T-helper 22 cell (primary cell): ENCODE measurements at places on chromosomes 4 and X.

GRCh38 chr4:112272292-112272691 is 13.4 kb downstream of the TIFA start:
- no peak for DNase-seq

DNA sequence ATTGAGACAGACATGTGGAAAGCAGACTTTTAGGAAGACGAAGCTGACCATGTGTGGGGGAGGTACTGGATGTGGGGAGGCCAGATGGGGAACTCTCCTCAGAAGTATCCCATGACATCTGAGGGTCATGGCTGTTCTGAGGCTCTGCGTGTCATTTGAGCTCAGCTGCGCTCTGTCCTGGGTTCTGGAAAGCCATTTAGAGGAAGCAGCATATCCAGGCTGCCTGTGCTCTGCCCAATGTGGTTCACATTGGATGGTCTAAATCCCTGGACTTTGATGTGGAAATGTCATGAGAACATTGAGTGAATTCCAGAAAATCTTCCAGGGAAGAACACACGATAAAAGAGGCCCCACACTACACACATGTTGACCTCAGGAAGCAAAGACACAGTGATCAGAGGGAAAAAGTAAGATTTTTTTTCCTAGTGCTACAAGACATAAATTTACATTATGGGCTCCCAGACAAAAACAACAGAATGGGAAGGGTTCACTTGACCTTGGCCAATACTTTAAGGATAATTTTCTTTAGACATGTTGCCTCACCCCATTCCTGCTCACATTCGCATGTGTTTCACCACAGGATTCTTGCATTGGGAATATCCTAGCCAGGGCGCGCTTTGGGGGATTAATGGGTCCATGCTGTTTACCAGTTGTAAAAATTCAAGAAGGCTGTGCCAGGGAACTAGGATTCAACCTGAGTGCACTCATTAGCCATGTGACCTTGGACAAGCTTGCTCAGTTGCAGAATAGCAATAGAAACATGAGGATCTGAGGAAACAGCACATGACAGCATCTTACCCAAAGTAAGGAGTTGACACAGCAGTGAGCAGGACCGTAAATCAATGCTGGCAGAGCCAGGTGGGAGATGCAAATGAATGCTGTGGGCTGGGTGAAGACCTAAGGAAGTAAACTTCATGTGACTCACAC is 73.2 kb upstream of the C1QTNF7 start:
- DNase-seq, result no peak

DNA sequence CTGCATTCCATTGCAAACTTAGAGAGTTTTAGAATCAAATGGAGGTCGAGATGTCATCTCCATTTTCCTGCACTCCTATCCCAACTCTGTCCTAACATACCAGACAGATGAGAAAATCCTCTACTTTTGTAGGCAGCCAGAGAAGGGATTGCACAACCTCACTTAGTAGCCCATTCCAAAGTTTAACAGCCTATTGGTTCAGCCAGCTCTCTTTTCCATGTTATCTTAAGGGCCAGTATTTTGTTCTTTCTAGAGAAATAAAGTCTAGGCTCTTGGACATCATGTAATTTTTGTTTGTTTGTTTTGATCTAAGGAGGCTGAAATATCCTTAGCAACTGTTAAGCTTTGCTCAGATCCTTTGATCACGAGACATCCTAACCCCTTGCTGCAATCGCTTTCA is 173.0 kb downstream of the COX18 start:
- no peak for DNase-seq

GRCh38 chr4:211033-211511 is 86.8 kb downstream of the ZNF718 start:
- no peak for DNase-seq

DNA sequence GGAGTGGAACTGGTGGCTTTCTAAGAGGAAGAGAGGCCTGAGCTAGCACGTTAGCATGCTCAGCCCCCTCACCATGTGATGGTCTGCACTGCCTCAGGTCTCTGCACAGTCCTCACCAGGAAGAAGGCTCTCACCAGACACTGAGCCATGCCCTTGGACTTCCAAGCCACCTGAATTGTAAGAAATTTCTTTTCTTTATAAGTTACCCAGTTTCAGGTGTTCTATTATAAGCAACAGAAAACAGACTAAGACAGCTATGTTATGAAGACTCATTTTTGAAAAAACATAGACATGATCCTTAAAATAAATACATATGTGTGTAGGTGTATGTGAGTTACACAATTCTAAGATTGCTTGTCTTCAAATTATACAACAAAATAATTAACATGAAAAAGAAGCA is 74.7 kb downstream of the CEP44 start:
- DNase-seq, result no peak

GRCh38 chr4:59484944-59485343 is 1715.2 kb upstream of the ADGRL3 start:
- DNase-seq, result no peak

GRCh38 chr4:8242782-8243560 is 26.6 kb upstream of the HTRA3 start:
- DNase-seq, result no peak

GRCh38 chrX:1537031-1537715 is at the start of gene P2RY8:
P2RY8 (minus strand) TSS chrX:1537185; CDS start chrX:1466558, 70,627 bp downstream.
- DNase-seq, result peak; percentile 62

GRCh38 chr4:56703378-56703777 is 22.3 kb upstream of the HOPX start:
- DNase-seq, result no peak

- no peak for DNase-seq
Measured at GRCh38 chr4:28636971-28637370, 1776.3 kb downstream of the STIM2 start.

DNA sequence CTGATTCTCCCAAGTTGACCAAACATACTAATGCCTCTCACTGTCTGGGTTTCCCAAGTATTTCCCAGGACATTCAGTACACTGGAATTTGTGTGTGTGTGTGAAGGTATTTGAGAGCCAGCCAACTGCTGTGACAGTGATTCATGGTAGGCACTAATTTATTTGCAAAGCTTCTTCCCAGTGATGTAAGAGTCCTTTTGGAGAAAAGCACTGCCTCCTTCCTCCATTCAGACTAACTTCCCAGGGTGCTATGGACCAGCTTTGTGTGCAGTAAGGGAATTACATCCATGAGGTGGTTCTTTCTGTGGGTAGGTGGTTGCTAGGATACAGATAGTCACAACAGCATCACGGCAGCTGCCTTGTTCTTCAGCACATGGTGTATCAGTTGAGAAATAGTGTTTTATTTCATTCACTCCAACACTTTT is 8.7 kb downstream of the EGF start:
- DNase-seq, result no peak

- DNase-seq, result no peak
Measured at GRCh38 chr4:87498446-87498900, 30.7 kb downstream of the SPARCL1 start.

GRCh38 chrX:124209792-124210576 is 122.5 kb upstream of the TEX13D start:
- no peak for DNase-seq

DNA sequence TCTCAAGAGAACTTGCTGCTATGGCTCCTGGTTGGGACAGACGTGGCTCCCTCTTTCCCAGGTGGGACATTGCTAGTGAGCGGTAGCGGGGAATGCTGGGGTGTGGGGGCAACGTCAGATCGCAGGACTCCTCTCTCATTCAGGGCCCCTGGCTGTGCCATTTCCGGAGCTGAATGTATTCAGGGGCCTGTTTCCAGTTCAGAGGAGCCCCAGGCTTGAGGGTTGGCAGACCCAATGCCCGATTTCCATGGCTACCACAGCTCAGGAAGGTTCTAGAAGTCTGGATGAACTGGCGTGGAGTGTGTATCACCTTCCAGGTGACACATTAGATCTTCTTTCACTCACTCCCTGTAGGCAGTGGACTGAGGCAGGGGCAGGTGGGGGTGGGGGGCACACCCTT is 26.2 kb upstream of the CRMP1 start:
- no peak for DNase-seq

DNA sequence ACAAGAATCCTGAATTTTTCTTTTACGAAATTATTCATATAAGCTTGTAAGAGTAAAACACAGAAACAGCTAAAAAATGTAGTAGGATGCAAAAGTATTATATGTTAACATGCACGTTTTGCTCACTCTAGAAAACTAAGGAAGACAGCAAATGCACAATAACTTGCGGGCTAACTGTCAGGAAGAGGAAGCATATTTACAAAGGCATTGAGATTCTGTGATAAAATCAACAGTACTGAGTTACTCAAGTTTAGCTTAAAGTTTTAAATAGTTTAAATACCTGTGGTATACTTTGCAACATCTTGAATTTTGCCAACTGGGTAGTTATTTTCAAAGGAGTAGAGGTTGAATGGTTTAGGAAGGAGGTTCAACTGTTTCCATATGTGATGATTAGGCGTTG is 37.0 kb downstream of the SH2D1A start:
- DNase-seq, result no peak
